ENCODE measurements at places on chromosomes 11 and 22.

- DNase-seq, result no peak
Measured at GRCh38 chr11:112159098-112160065, 4.5 kb downstream of the IL18 start.

DNA sequence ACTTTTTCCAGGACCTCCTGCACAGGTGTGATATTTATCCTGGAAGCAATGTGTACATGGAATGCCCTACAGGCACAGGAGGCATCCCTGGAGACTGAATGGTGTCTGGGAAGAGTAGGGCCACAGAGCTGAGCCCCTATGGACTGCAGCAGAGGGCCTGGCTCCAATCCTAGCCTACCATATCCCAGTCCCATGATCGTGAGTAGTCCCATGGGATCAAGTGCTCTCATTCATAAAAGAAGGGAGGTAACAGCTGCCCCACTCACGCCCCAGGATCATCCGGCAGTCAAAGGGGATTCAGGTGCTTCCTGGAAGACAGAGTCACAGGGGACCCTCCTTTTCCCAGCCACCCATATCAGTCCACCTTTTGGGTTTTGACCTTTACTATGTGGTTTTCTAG lies 24.0 kb downstream of the ANKK1 start:
- DNase-seq, result no peak

- no peak for DNase-seq
Measured at GRCh38 chr11:123479048-123479837, 49.2 kb downstream of the GRAMD1B start.

- DNase-seq, result no peak
Measured at GRCh38 chr11:8068605-8069221, 12.3 kb upstream of the TUB start.

DNA sequence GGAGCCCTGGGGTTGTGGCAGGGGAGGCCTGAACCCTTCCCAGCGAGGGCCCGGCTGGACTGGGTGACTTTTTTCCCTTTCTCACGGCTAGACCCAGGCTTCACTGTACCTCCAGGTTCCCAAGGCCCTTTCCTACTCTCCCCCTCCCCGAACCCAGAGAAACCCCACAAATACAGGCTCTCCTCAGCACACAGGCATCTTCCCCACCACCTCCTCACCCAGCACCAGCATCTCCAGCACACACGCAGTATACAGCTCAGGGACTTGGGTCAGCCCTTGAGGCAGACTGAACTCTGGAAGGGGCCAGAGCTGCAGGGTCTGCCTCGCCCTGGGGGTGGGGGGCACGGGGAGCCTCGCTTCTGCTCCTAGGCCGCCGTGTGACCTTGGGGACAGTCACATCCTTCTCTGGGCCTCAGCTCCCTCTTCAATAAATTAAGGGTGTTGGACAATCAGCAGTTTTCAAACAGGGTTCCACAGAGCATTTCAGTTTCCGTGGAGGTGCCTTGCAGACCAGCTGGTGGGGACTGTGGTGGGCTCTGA lies 4.5 kb downstream of the TMPRSS13 start:
- no peak for DNase-seq

- no peak for DNase-seq
Measured at GRCh38 chr22:39904862-39905261, 4.0 kb downstream of the GRAP2 start.

GRCh38 chr11:73235236-73235786 lies 17.2 kb downstream of the P2RY2 start:
- DNase-seq, result no peak

- DNase-seq, result no peak
Measured at GRCh38 chr11:61791737-61792309, 576 bp downstream of the TMEM258 start.

GRCh38 chr22:45460288-45461109 lies 42.2 kb upstream of the FBLN1 start:
- DNase-seq, result no peak

GRCh38 chr11:75351791-75352587 lies 528 bp upstream of the ARRB1 start:
- no peak for DNase-seq

GRCh38 chr11:11532574-11532973 lies 89.2 kb downstream of the GALNT18 start:
- no peak for DNase-seq

GRCh38 chr11:62911137-62912130 lies 9.7 kb downstream of the CHRM1 start:
- DNase-seq, result no peak

- no peak for DNase-seq
Measured at GRCh38 chr11:35525501-35526175, at the start of gene PAMR1. TSS of gene PAMR1 (minus strand) at chr11:35525616. CDS start at chr11:35525585, 31 bp downstream.

DNA sequence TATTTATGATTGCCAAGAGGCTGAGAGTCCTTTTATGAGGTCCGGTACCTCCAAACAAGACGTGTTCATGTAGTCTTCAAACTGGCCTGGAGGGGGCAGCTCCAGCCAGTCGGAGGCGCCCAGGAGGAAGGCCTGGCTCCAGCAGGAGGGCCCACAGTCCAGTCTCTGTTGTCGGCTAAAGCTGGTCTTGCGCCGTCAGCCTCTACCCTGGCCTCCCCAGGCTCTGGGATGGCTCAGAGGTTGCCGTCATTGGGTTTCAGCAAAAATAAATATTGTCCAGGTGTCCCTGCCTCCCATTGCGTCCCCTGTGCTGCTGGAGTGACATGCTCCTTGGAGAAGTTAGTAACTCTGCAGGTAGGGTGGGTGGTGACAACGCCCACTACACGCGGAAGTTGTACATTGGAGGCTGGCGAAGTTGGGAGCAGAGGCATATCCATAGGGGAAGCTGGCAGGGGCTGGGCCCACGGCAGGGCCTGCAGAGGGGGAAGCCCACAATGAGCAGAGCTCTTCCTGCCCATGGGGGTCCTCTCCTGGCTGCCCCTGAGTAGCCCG lies 1.0 kb upstream of the SLC25A1 start:
- DNase-seq, result no peak

GRCh38 chr22:23357053-23357452 lies 176.7 kb downstream of the BCR start:
- DNase-seq, result no peak

GRCh38 chr22:19213442-19214077 lies 35.0 kb upstream of the SLC25A1 start:
- DNase-seq, result no peak

Measured in activated naive CD4-positive, alpha-beta T cell (primary cell).